ENCODE measurements at places on chromosomes 1 and 21. TPM values are rescaled to one million over a fixed set of nuclear protein-coding genes. Genes with fewer than 3 reads are reported as not detected.

Gene TMEM79
- total RNA-seq: 6.3 TPM

Gene LCE2A
- not detected for total RNA-seq

- DNase-seq: no peak
Observed at GRCh38 chr1:155284476-155284875, 7.2 kb downstream of the HCN3 start.

DNA sequence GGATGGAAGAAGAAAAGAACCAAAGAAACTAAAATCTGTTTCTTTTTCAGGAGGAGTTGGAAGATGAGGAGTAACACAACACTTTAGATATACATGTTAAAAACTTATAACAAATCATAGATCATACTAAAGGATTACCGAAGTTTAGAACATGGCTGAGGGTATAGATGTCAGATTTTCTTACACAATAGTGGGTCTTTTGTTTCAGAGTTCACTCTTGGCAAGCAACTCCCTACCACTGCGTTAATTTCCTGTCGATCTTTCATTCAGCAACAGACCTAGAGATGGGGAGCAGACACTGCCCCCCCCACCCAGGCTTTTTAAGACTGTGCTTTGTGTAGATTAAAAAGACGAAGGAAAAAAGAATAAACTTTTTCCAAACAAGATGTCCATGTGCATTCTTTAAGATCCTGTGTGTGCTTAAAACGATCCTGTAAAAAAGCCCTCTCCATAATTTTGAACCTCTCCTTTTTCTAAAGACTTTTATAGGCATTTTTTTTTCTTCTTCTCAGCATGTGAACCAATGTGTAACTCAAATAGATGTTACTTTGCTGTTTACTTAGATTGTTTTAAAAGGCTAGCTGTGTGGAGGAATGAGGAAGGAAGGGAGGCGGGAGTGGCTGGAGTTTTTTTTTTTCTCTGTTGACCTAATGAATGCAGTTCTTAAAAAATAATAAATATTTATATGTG lies 50.4 kb downstream of the NFIA start:
- no peak for DNase-seq

GRCh38 chr1:230359992-230360668 lies 66.0 kb downstream of the PGBD5 start:
- DNase-seq: no peak

- DNase-seq: no peak
Observed at GRCh38 chr1:40701684-40702083, 10.2 kb downstream of the NFYC start.

GRCh38 chr21:44899768-44900558 lies 20.7 kb downstream of the ITGB2 start:
- DNase-seq: no peak

DNA sequence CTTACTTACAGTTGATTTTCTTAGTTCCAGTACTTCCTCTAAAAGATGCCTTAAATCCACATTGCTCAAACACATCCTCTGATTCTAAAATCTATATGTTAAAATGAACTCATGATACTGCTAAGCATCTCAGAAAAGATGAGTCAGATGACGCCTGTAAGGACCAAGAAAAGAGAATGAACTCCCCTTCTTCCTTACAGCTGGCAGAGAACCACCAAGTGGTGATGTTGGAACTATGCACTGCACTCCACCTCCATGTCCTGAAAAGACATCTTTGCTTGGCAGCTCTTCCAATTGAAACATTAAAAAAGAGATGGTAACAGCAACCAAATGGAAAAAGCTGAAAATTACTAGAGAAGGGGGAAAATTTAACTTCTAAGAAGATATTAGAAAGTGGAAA lies 648.8 kb downstream of the PTPRC start:
- no peak for DNase-seq

GRCh38 chr21:39288987-39289386 lies 24.4 kb downstream of the BRWD1 start:
- DNase-seq: no peak

Gene ETV3L
- total RNA-seq: not detected

Gene CACHD1
- total RNA-seq: 0.84 TPM

DNA sequence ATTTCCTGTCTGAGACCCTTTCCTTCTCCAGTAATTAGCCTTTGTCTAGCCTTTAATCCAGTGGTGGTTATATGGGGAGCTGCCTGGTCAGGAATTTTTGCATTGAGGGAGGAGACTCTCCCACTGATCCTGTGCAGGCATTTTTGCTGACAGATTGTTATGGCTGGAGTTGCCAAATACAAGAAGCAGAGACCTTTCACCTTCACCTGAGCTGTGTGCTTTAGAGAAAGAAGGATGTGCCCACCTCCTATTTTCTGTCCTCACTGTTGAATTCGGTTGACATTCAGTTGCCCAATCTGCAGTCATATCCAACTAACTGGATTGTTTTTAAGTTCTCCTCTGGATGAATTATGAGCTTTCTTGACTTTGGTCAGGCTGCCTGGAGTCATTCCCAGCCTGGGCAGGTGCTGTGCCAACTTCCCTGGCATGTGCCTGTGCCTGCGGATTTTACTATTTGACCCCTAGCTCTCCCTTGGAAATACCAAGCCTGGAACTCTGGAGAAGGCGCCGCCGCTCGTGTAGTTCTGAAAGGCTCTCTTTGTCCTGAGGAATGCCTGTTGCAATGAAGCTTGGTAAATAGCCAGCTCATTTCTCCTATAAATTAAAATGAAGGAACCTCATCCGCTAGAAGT lies 143.9 kb downstream of the NOS1AP start:
- DNase-seq: no peak

DNA sequence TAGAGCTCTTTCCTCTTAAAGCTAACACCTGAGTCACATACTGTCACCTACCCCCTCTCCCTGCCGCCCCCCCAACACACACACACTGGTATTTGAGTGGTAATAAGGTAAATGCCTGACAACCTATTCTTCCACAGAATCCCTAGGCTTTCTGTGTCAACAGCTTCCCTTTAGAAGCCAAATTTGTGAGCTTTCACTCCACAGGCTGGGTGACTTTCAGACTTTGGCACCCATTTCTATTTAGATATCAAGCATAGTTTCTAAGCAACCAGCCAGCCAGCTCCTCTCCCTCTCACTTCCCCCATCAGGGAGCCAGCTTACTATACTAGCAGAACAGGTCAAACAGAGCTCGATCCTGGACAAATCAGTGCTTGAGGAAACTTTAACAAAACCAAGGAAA lies 3.2 kb upstream of the C1orf74 start:
- no peak for DNase-seq

- peak; percentile 48 for DNase-seq
Observed at GRCh38 chr1:116569776-116570357, 959 bp downstream of the CD58 start.

- no peak for DNase-seq
Observed at GRCh38 chr21:15277466-15277865, 212.7 kb upstream of the NRIP1 start.

All from activated T-cell treated with anti-CD3 and anti-CD28 coated beads, Interleukin-2, amount 50 U/mL, for 4 hours (primary cell).